ENCODE measurements at places on chromosomes 5 and 9.

DNA sequence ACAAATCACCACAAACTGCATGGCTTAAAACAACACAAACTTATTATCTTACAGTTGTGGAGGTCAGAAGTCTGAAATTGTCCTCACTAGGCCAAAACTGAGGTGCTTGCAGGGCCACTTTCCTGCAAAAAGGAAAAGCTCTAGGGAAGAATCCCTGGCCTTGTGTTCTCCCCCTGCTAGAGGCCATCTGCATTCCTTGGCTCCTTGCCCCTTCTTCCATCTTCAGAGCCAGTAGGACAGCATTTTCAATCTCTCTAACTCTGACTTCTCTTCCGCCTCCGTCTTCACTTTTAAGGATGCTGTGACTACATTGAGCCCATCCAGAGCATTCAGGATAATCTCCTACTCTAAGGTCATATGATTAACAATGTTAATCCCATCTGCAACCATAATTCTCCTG is 236.6 kb downstream of the CDK5RAP2 start:
- DNase-seq, result no peak

- DNase-seq, result peak; percentile 49
Observed at GRCh38 chr9:277601-278295, 63.1 kb downstream of the DOCK8 start.

GRCh38 chr9:130701059-130702022 is 7.8 kb downstream of the EXOSC2 start:
- DNase-seq, result peak; percentile 75

GRCh38 chr5:8756498-8757084 is 789.3 kb downstream of the SEMA5A start:
- no peak for DNase-seq

DNA sequence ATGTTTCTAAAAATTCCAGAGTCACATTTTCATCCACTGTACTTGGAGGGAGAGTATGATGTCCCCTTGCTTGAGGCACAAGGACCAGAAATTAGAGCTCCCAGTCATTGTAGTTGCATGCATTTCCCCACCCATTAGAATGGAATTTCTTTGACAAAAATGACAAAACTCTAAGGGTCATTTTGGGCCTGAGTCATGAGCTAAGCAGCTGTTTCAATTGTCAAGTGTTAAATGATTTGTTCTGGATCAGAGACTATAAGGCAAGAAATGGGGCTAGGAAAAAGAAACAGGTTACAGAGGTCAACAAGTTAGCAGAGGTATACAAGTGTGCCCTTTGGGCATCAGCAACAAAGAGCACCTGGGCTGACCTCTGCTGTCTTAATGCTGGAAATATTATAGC is 131.2 kb upstream of the IQGAP2 start:
- DNase-seq, result no peak

- no peak for DNase-seq
Observed at GRCh38 chr9:133203506-133204075, 5.5 kb downstream of the OBP2B start.

DNA sequence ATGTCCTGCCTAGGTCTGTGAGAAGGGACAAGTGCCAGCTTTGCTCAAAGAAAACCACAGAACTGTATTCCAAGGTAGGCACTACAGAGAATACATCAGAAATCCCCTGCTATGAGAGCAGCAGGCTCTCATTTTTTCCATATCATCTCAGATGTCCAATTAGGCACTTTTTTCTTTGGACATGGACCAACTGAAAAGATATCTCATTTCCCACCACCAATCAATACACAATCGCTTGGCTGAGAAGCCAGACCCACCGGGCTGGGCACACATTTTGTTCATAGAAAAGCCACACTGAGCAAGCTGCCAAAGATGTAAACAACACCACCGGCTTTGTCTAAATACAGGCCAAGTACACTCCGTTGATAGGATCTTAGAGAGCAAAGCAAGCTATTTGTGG is 25.9 kb downstream of the STOM start:
- DNase-seq, result no peak

DNA sequence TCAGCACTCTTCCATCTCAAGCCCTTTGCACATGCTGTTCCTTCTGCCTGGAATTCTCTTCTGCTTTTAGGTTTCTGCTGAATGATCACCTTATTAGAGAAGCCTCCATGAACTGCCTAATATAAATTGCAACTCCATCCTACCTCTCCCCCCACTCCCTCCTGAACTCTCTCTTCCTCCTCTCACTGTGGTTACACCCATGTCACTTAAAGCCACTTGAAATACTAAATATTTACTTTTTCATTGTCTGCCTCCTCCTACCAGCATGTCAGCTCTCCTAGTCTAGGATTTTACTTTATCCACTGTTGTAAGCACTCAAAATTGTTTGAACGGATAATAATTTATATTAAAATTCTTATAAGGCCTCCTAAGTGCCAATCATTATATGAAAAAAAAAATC is 43.8 kb downstream of the ACTL7B start:
- DNase-seq, result no peak

DNA sequence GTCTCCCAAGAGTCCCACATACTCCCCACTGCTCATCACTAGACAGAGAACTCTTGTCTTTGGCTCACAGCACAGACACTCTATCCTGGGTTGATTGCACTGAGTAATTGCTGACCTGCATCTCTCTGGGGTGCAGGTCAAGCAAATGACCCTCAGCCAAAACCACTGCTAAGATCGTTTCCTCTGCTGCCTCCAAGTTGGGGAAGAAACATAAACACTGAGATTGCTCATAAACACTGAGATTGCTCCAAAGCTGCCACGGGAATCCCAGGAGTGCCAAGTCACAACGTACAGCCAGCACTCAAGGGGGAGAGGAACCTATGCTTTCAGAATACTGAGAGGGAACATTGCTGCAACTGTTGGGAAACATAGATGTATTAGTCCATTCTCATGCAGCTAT is 1402.1 kb upstream of the ACO1 start:
- DNase-seq, result no peak

DNA sequence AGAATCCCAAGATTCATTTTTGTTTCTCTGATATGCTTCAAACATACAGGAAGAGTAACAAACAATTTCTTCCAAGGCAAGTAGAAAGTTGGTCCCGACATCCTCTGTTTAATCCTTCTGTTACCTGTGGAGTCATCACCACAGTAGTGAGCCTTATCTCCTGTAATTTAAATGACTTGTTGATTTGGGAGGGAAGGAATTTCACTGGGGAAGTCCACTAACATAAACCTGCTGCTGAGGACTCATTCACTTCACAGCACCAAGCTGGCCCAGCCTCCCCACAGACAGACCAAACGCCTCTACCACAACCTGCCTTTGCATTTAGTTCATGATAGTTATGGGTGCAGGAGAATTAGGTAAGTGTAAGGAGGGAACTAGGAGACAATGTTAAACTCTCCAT is 63.2 kb downstream of the PRKACG start:
- DNase-seq, result no peak

DNA sequence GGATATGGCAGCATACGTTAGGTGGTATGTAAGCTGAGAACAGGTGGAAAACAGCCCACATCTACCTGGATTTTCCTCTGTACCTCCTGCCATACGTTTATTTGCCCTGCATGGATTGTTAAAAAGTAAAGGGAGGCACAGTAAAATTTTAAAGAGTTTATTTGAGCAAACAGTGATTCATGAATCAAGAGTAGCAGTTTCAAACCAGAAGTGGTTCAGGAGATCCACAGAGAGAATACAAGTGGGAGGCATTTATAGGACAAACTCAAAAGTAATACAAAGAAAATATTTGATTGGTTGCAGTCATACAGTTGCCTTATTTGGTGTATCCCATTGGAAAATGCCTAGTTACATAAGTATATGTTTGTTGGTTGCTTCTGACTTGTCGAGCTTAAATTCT is 117.6 kb downstream of the FAM170A start:
- no peak for DNase-seq

- DNase-seq, result no peak
Observed at GRCh38 chr9:23582836-23583235, 243.2 kb downstream of the ELAVL2 start.

DNA sequence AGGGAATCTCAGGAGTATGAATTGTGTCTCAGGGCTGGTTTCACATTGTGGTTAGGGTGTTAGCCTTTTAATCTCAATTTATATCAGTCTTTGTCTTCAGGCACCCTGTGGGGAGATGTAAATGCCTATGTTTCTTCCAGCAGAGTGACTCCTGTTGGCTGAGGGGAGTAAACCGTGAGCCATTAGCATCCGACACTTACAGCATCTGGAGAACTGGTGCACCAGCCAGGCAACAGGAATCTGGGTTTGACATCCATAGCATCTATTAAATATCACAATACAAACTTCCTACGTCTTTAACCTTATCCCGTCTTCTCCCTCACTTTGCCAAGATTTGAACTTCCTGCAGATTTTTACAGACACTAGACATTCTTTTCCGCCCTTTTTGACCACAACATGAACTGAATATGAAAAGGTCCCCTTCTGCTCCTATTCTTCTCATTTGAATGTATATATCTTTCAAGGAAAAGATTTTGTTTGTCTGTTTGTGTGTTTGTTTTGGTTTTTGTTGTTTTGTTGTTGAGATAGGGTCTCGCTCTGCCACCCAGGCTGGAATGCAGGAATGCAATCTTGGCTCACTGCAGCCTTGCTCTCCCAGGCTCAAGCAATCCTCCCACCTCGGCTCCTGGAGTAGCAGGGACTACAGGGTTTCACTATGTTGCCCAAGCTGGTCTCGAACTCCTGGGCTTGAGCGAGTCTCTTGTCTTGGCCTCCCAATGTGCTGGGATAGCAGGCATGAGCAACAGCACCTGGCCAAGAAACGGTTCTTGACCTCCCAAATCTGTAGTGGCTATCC is 626.2 kb downstream of the TLR4 start:
- DNase-seq, result no peak

DNA sequence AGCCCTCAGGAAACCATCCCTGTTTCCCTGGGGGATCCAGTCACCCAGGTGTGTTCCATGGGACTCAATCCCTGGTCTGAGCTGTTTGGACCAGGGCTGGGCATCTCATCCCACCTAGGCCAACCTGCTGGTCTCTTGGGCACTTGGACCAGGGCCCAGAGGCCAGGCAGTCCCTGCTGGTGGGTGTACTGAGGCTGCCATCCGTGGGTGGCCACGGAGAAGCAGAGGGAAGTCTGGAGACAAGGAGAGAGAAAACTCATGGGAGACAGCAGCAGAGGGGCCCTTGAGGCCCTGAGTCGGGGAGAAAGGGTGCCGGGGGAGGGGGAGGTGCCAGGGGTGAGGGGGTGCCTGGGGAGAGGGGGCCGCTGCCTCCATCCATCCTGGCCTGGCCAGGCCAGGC is 247.8 kb downstream of the PBX3 start:
- no peak for DNase-seq

DNA sequence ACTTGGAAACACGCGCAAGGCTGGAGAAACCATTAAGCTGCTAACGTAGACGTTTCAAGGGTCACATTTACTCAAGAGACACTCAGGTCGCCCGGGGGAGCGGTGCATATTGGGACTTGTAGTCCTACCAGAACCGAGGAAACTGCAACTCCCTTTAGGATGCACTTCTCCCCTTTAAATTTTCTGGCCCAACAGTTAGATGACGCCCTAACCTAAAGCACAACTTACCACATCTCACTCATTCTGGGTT is 384 bp upstream of the DMXL1 start:
- no peak for DNase-seq

DNA sequence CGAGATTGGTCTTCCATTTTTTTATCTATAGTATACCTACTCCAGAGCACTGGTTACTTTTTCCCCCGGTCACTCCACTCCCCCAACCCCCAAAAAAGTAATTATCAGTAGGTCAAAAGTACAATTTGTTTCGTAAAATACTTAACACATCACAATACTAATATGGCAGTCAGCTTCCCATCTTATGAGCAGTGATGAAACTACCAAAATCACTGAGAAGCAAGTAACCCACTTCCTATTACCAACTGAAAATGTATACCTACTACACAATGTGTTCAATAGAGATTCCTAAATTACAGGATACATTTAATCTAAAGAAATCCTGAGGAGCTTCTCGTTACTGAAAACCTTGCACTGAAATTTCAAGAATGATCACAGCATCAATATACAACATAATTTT is 1.9 kb downstream of the CERT1 start:
- no peak for DNase-seq

DNA sequence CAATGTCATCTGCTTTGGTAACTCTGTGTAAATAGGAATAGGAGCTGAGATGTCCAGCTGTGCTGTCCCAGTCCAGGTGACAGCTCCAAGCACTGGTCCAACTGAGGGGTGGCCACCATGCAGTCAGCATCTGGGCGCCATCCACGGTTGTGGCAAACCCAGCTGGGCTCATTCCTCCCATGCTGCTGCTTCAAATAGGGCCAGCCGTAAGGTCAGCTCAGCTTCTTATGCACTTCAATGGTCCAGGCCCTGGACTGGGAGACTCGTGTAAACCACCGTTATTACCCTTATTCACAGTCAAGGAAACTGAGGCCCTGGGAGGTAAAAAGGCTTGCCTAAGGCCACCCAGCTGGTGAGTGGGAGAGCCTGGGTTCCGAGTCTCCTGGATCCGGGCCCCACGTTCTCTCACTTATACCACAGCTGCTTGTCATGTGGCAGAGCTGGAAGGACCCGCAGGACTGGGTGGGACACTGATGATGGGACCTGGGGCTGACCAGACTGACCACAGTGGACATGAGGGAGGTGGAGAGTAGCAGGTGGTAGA is 38.7 kb upstream of the ANGPTL2 start:
- DNase-seq, result no peak

DNA sequence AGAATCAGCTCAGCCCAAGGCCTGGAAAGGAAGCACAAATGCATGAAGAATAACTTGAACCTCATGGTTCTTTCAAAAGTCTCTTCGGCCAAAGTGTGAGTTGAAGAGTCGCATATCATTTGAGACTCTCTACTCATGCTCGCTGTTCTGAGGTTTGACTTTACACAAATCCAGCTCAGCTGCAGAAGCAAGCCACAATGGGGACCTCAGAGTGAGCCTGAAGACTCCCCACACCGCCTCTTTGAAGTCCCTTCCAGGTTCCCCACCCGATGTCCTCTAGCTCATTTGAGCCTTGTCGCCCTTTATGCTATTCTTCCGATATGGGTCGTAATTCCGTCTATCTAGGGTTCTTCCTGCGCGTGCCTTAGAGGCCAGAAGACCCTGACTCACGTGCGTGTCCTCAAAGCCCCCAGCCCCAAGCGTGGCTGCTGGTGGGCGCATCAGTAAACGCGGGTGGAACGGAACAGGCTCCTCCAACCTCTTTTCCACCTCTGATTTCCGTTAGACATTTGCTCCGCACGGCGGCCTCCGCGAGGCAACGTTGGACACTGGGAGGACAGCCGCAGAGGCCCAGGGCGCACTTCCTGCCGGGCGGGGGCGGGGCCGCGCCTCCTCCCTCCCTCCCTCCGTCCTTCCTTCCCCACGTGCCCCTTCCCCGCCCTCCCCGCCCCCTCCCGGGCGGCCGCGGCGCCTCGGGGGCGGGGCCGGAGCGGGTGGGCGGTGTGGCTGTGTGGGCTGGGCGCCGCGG is at the start of gene SNX30:
Gene SNX30 (plus strand): TSS at position 745 of the 748 bp plus-strand sequence. CDS start 242 bp downstream, outside the sequence.
- peak; percentile 83 for DNase-seq

Measured in activated CD8-positive, alpha-beta T cell treated with anti-CD3 and anti-CD28 coated beads, Interleukin-2, amount 10 ng/mL, durations not matched to agents 7 days and 5 days (primary cell).